HL-60 (cell line): ENCODE measurements at places on chromosomes 4 and X.

DNA sequence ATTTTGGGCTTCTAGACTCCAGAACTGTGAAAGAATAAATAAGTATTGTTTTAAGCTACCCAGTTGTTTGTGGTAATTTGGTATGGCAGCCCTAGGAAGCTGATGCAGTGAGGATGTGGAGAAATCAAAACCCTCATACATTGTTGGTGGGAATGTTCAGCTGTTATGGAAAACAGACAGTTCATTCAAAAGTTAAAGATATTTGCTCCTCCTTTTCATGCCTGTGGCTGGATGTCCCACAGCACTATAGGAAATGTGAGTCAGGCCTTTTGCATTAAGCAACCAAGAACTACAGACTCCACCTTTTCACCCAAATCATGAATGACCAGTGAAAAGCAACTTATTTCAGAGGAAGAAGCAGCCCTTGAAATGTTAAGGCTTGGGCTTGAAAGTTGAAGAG is 6.7 kb downstream of the BBS12 start:
- DNase-seq: no peak

DNA sequence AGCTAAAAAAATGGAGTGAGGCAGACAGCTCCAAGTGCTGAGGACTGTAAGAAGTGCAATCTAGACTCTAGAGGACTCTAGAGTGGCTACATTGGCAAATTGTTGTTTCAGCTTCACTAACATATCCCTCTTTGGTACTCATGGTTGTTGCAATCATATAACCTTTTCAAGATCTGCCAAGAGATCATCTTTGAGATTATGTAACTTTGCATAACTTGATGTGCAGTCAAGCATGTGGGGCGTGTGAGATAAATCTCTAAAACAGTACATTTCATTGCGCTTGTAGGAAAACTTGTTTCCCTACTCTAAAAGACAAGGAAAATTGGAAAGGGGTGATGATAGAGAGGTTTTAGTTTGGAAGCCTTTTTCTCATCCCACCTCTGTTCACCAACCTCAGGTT is 11.2 kb upstream of the BRS3 start:
- DNase-seq: no peak

GRCh38 chrX:135520022-135520552 is 373 bp upstream of the INTS6L start:
- DNase-seq: no peak

- no peak for DNase-seq
These were observed 205.9 kb downstream of the RAPGEF2 start for GRCh38 chr4:159308566-159309340.

DNA sequence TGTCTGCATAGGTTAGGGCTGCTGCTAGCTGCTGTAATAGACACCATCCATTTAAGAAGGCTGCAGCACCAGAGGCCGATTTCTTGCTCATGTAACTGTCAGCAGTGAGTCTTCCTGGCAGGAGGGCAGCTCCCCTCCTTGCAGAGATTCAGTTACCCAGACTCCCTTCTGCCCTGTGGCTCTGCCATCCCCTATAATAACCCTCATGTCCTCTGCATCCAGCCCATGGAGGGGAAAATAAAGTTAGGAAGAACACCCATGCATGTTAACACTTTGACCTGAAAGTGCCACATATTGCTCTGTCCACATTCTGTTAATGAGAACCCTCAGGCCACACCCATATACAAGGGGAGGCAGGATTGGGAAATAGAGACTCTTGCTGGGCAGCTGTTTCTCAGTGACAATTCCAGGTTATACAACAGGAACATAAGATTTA is 5.4 kb downstream of the STBD1 start:
- DNase-seq: peak; percentile 47

DNA sequence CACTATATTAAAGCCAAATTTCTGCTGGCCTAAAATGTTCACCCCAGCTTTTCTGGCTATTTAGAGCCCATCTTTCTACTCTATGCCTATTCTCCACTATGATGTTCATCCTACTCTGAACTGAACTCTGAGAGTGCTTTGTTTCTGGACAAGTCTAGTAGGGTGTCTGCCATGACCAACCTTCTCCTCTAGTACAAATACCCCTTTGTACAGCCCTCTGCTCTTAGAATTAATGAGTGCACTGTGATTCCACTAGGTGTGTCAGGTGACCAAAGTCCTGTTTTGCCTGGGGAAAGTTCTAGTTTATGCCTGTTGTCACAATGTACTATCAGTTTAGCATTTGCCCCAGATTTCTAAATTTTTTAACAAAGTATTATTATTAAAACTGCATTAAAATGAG is 388.1 kb upstream of the MAD2L1 start:
- no peak for DNase-seq

DNA sequence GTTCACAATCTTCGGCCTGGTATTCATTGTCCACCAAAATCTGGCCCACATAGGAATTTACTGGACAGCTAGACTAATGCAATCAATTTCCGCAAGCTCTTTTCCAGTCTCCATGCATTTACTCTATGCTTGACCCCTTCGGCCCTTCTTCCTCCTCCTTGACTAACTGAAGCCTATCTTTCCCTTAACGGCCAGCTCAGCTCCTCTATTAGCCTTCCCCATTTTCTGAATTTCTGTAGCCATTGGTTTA is 1.2 kb upstream of the PHKA2 start:
- no peak for DNase-seq
